ENCODE measurements at places on chromosomes 5 and 9. TPM values are rescaled to one million over a fixed set of nuclear protein-coding genes. Genes with fewer than 3 reads are reported as not detected.

The RAD1 gene
- total RNA-seq = 23.9 TPM

The MLANA gene
- 0.20 TPM for total RNA-seq

The ZNF483 gene
- 0.78 TPM for total RNA-seq

The SLC6A19 gene
- not detected for total RNA-seq

The NUP155 gene
- total RNA-seq = 39.3 TPM

The SH3TC2 gene
- total RNA-seq = 1.2 TPM

The ZNF366 gene
- not detected for total RNA-seq

The SV2C gene
- total RNA-seq = not detected

The BAAT gene
- under 0.01 TPM for total RNA-seq

The PCDHGA7 gene
- total RNA-seq = 1.8 TPM

The ADGRV1 gene
- 0.20 TPM for total RNA-seq

The GRAMD2B gene
- total RNA-seq = 5.9 TPM

The PCDHGB1 gene
- total RNA-seq = 0.73 TPM

The CAST gene
- total RNA-seq = 233 TPM

The RXRA gene
- total RNA-seq = 19.7 TPM

The PCDHGA9 gene
- 4.3 TPM for total RNA-seq

The CNTNAP3 gene
- not detected for total RNA-seq

Measured in subcutaneous preadipocyte (primary cell).